ENCODE measurements at places on chromosomes 13 and 19. TPM values are rescaled to one million over a fixed set of nuclear protein-coding genes. Genes with fewer than 3 reads are reported as not detected.

- no peaks in the 10 kb centered on the region for H3K27me3 ChIP-seq
- no peaks in the 10 kb centered on the region for H3K4me1 ChIP-seq
- H3K36me3 ChIP-seq = no peaks in the 10 kb centered on the region
- H3K4me3 ChIP-seq = no peak overlapping the region
Observed at GRCh38 chr19:50861496-50862286, 7.0 kb downstream of the KLK3 start.

DNA sequence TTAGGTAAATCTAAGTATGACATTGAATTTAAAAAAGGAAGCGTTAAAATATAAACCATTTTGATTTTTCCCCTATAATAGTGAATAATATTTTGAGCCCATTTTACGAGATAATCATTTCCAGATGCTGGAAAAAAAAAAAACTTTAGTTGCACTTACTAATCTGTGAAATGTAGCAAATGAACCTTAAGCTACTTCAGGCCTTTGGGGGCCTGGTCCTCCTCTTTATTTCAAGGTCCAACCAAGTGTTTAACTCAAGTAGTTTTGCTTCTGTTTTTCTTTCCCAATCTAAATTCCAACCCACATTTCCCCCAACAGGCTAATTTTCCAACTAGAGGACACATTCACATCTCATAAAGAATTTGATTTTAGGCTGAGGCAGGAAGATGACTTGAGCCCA lies 101.2 kb downstream of the TNFRSF19 start:
- H3K4me1 ChIP-seq = no peaks in the 10 kb centered on the region
- H3K4me3 ChIP-seq = no peak overlapping the region
- no peaks in the 10 kb centered on the region for H3K27me3 ChIP-seq
- no peak for DNase-seq
- H3K36me3 ChIP-seq = no peaks in the 10 kb centered on the region

- H3K36me3 ChIP-seq = no peaks in the 10 kb centered on the region
- no peak for DNase-seq
Observed at GRCh38 chr19:38469151-38469550, 35.7 kb downstream of the RYR1 start.

DNA sequence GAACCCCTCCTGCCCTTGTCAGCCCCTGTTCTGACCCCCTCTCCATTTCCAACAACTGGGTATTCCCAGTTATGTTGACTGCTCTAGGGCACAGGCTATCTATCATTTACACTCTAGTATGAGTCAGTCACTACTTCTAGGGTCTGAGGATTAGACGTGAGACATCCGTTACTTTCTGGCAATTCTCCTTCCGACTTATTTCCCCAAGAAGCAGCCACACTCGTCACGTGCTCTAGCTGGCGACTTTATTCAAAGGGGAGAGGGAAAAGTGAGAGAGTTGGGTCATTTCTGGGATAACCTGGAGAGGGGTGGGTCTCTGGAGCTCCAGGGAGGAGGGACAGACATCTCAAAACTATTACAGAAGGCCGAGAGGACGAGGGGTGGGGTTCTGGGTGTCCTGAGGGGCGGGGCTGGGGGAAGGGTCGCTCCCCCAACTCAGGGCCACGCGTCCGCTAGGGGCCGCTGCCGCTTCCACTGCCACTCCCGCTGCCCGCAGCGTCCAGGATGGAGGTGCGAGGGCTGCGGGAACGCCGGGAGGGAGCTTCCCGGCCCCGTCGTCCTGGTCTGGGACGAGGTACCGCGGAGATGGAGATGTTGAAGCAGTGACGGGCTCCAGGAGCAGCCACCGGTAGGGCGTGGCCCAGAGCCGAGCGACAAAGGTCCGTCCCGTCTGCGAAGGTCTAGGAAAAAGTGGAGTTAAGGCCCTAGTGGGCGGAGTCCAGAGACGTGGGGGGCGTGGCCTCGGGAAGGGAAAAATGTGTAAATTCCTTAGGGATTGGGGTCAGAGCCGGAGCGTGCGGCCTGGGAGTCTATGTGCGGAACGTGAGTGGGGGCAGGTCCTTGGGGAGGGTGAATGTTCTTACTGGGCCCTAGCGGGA lies 8.9 kb downstream of the RTBDN start:
- peaks cover 5% of the 10 kb centered on the region for H3K27me3 ChIP-seq
- H3K4me3 ChIP-seq = no peak overlapping the region
- H3K4me1 ChIP-seq = no peaks in the 10 kb centered on the region
- no peak for DNase-seq
- no peaks in the 10 kb centered on the region for H3K36me3 ChIP-seq
- H3K27ac ChIP-seq = no peak overlapping the region

Gene ZNF763
- total RNA-seq = 2.9 TPM

Gene APOE
- 439 TPM for total RNA-seq

Gene GNA15
- total RNA-seq = 16.2 TPM
